ENCODE measurements at places on chromosomes 5 and 9.

GRCh38 chr5:139417214-139417613, 13.3 kb upstream of the SPATA24 start:
- no peak for DNase-seq

DNA sequence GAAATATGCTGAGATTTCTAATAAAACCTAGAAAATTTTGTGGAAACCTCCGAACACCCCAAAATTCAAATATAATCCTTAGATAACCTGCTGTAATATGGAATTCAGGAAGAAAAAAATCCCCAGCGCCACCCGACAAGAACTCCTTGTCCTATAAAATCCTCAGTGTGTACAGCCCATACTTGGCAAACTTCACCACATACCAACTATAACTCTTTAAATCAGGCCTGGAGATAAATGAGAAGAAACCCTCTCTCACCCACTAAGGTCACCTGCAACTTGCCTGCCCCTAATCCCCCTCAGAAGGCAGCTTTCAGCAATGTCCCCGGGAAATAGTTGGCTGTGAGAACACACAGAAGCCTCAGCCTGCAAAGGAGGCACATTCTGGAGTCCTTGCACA, 90.5 kb downstream of the SH3TC2 start:
- no peak for DNase-seq

DNA sequence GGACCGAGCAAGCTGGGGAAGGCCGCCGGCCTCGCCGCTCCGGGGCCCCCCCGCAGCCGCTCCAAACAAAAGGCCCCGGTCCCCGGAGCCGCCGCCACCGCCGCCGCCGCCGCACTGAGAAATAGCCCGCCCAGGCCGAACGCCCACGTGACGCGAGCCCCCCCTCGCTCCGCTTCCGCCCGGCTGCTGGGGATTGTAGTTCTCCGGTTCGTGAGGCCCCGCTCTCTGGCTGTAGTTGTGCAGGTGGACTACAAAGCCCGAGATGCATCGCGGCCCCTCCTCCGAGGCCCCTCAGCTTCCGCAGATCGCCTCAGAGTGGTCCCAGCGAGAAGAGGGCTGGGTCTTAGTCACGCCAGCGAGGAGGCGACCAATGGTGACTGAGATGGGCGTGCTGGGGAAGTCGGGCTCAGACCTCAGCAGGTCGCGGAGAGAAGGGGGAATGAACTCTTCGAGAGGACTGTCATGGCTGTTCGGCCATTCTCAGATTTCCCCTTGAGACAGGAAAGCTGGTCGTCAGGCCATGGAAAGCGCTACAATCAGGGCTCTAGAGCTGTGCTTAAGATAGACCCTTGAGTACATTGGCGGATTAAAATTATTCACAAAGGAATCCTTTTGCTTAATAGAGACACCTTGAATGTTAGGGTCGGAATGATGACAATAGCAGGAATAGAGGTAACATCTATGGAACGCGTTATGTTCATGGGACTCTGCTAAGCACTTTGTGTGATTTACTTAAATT, 489 bp upstream of the PANK3 start:
- DNase-seq, result peak; percentile 98

DNA sequence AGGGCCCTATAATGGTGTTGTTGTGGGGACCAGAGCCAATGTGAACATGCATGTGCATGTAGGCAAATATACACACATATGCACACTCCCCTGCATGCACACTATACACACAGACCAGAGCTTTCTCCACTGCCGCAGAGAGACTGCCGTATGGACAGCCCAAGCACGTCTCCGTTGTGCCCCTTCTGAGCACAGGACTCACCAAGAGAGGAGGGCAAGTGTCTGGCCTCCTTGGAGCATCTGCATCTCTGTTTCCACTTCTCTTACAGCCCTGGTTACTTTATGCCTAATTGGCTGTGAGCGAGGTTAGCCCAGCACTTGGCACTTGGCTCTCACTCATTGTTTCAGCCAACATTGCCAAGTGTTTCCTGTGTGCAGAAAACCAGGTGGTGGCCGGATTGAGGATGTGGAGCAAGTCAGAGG, 30.4 kb downstream of the CSF2 start:
- no peak for DNase-seq

DNA sequence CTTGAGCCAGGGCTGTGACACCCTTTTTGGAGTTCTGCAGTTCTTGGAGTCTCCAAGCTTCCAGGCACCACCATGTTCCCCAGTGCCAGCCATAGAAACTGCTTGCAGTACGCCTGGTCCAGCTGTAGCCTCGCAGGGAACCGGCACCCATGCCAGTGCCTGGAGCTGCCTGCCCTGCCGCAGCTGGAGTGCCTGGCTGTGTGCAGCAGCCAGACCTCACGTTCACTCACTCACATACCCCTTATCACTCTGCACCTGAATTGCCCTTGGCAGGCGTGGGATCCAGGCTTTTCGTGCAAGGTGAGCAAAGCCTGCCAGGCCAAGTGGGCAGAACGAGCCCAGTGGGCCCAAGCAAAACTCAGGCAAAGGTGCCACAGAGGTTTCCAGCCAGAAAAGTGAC, 77.8 kb upstream of the SHB start:
- DNase-seq, result no peak

- no peak for DNase-seq
Measured at GRCh38 chr9:1956958-1957357, 58.2 kb upstream of the SMARCA2 start.

GRCh38 chr5:68265347-68265746, 49.8 kb downstream of the PIK3R1 start:
- no peak for DNase-seq

GRCh38 chr9:127890053-127890452, 9.3 kb downstream of the ST6GALNAC6 start:
- DNase-seq, result no peak

- no peak for DNase-seq
Measured at GRCh38 chr5:117794847-117795246, 1193.5 kb downstream of the DTWD2 start.

GRCh38 chr5:115718927-115719326, 93.1 kb upstream of the TMED7 start:
- DNase-seq, result no peak

GRCh38 chr5:122356855-122357254, 44.8 kb downstream of the SNCAIP start:
- no peak for DNase-seq

- no peak for DNase-seq
Measured at GRCh38 chr5:36772276-36773140, 104.1 kb upstream of the NIPBL start.

DNA sequence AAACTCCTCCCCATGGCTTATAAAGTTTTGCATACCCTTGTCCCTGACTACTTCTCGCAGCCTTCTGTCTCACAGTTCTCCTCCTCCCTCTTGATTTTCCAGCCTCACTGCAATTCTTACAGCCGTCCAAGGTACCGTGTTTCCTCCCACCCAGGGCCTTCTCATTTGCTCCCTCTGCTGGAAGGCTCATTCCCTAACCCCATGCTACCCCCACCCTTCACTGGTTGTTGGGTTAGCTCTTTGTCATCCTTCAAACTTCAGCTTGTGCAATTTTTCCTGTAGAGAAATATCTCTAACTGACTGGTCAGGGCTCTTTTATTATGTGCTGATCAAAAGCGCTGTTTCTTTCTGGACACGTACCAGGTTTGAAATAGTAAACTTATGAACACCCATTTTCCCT, 329.2 kb downstream of the EBF1 start:
- DNase-seq, result no peak

GRCh38 chr9:114824110-114824509, 18.3 kb upstream of the TNFSF15 start:
- no peak for DNase-seq

DNA sequence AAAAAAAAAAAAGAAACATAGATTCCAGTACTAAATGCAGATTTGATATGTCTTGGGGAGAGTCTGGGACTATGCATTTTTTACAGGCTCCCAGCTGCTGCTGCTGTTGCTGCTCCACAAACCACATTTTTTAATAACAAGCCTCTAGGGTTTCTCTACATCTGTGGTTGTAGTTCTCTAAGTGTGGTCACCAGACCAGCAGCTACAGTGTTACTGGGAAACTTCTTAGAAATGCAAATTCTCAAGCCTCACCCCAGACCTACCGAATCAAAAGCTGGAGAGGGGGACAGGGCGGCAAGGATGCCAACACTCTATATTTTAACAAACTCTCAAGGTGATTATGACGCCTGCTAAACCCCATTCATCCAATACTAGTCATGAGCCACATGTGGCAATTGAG, 293.4 kb upstream of the PTGER4 start:
- no peak for DNase-seq

DNA sequence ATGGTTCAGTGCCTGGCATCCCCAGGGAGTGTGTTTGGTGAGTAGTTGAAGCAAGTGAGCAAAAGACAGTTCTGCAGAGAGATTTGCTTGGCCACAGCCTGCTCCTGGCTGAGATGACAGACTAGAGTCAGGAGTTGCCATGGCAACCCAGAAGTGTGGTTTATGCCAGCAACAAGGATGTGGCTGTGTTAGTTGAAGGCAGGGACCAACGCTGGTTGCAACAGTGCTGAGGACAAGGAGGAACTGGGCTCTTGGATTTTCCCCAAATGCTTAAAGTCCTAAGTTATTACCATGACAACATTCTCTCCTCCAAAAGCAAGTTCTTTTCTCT, 2.7 kb downstream of the NXNL2 start:
- peak; percentile 24 for DNase-seq

- no peak for DNase-seq
Measured at GRCh38 chr5:2254880-2255750, 372.4 kb upstream of the IRX4 start.

DNA sequence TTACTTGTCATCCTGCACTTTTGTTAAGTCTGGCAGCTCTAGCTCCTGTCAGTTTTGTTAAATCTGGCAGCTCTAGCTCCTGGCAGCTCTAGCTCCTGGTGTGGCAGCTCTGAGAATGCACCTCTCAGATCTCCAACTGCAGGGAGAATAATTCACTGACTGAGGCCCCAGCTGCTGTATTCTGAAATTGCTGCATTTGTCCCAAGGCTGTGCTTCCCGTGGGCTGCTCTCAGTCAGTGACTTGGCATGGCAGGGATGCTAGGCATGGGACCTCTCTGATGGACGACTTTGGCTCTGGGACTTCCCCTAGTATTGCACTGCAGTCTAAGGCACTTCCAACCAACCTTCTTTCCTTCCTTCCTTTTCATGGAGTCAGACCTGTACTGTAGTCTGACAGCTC, 475.7 kb downstream of the CCDC171 start:
- no peak for DNase-seq

- no peak for DNase-seq
Measured at GRCh38 chr5:15027764-15028163, 156.2 kb upstream of the ANKH start.

- DNase-seq, result no peak
Measured at GRCh38 chr9:90970608-90971007, 169.0 kb downstream of the SYK start.

- DNase-seq, result no peak
Measured at GRCh38 chr9:93187047-93187446, 3.1 kb downstream of the WNK2 start.

GRCh38 chr9:35948451-35948850, 9.5 kb downstream of the OR2S2 start:
- no peak for DNase-seq

GRCh38 chr9:116629634-116630033, 57.5 kb upstream of the TRIM32 start:
- DNase-seq, result no peak

- DNase-seq, result no peak
Measured at GRCh38 chr5:172096207-172096940, 89.9 kb upstream of the FBXW11 start.

GRCh38 chr9:116000748-116001329, 152.8 kb upstream of the PAPPA start:
- no peak for DNase-seq

DNA sequence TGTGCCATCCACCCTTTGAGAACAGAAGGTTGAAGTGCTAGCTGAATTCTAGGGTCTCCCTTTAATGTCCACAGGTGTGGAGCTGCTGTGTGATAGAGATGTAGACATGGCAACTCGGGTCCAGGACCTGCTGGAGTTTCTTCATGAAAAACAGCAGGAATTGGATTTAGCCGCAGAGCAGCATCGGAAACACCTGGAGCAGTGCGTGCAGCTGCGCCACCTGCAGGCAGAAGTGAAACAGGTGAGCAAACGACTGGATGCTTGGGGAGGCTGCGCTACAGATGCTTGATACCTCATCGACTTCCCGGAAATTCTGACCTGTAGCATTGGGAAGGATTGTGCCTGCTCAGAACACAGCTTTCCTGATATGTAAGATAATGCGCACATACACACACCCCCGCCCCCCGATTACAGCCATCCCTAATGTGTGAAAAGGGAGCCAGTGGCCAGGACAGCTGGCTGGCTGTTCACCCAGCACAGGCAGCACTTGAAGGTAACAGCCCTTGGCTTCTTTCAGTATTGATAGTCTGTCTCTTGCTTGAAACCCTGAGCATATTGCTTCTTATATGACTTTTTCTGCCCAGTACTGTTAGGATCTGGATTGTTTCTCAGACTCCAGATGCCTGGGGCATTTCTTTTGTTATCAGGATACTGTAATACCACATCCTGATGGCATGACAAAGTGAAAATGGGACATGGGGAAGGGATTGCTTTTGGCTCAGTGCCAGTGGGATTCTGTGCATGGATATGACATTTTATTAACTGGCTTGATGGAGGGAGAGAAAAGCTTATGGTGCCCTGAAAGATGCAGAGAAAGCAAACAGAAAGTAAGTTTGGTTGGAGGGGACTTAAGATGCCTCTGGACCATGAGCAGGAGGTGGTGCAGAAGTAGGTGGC, 216.8 kb upstream of the OTULINL start:
- DNase-seq, result peak; percentile 53

DNA sequence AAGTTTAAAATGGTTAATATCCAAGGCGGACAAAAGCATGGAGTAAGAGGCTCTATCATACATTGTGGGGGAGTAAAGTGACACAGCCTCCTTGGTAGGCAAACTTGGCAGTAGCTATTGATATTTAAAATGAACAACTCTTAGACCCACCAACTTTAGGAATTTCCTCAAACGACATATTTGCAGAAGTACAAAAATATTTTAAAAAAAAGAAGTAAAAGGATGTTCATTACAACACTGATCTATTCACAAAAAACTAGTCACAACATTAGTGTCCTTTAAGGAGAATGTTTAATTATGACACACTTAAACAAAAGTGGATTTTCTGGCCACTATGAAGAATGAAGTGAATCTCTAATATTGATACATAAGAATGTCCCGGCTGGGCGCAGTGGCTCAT, 1.7 kb downstream of the ALG2 start:
- no peak for DNase-seq

DNA sequence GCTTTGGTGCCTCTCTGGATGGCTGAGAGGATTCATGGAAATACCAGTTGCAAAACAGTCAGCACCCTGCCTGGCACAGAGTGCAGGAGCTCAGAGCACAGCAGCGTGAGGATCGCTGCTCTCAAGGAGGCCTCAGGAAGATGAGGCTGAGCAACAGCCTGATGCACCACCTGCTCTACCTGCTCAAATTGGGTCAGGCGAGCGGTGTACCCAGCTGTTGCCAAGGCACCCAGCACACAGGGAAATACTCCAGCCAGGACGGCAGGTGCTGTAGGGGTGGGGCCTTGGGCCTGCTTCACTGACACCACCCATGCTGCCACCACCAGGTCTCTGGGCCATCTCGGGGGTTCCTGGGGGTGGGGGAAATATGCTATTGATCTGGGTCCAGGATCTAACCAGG, 4.3 kb downstream of the EEIG1 start:
- peak; percentile 83 for DNase-seq

GRCh38 chr5:73596705-73597328, 29.2 kb upstream of the ARHGEF28 start:
- DNase-seq, result peak; percentile 25
